Left renal cortex interstitium (tissue), 4 donors: ENCODE measurements at places on chromosomes 11 and 22.

- DNase-seq, result no peak
Observed at GRCh38 chr11:5364214-5364613, 12.9 kb downstream of the OR51B6 start.

GRCh38 chr11:71294846-71295600, 42.6 kb upstream of the SHANK2 start:
- no peak for DNase-seq

DNA sequence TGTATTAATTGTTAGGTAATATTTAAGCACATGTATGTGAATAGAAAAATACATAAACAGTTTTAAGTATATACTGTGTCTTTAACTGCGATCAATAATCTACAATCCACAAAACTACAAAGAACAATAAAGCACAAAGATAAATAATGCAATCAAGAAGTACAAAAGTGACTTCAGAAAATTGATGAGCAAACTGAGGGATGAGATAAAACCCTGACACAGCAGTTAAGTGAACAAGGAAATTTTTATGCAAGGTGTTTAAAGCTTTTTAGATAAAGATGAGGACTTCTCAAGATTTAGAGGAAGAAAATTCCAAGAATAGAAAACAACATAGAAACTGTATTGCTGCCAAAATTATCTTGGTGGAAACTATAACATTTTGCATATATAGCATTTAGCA, 58.4 kb upstream of the ANGPTL5 start:
- no peak for DNase-seq

- DNase-seq, result peak; percentile 19
Observed at GRCh38 chr11:114317787-114318137, 21.6 kb downstream of the NNMT start.

DNA sequence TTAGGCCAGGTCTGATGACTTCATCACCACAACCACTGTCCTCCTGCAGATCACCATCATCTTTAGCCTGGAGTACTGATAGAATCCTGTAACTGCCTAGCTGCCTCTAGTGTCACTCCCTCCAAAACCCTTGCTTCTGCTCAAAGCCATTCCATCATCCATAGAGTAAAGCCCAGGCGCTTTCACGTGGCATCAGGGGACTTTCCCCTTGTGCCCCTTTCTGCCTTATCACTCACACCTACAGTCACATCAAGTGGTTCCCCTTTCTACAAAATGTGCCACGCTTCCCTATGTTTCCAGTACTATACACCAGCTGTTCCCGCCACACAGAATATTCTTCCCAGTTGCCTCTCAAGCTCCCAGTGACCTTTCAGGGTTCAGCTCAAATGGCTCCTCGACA, 75.9 kb downstream of the MN1 start:
- no peak for DNase-seq

DNA sequence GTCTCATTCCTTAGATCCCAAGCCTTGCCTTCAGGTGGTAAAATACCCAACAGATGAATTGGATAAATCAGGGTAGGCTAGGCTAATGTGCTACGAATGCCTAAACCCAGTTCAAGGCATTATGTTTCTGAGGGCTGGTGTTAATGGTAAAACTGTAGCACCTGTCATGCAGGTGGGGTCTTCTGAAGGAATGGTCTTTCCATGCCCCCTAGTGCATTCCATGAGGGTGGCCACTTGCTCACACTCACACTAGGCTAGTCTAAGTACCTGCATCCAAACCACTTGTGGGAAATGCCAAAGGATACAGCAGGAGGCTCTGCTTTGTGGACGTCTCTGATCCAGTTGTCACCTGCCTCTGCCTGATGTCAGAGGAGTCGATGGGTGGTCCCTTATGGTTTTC, 24.2 kb upstream of the UCP3 start:
- DNase-seq, result no peak

- no peak for DNase-seq
Observed at GRCh38 chr11:121466063-121466794, 13.5 kb upstream of the SORL1-AS1 start.

- DNase-seq, result no peak
Observed at GRCh38 chr11:88301488-88302140, 35.9 kb downstream of the CTSC start.

DNA sequence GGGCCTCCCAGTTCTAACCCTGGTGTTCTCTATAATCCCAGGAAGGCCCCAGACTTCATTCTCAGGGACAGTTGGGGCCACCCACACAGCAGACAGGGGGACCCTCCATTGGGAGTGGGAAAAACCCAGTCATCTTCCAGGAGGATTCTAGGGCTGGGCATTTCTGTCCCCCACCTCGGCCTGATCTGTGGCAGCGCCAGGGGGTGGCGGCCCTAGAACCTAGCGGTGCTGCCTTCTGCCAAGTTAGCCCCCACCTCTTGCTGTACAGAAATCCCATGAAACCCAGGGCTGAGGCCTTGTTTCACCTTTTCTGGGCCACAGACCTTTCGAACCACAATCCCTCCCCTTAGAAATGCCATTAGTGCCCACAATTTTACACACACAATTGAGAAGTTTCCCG, 9.6 kb downstream of the CHST1 start:
- no peak for DNase-seq

- DNase-seq, result no peak
Observed at GRCh38 chr22:35215993-35216392, 41.3 kb upstream of the HMGXB4 start.

GRCh38 chr22:32100711-32101110, 57.6 kb downstream of the SLC5A1 start:
- no peak for DNase-seq

GRCh38 chr11:26204101-26204500, 127.8 kb upstream of the ANO3 start:
- DNase-seq, result no peak

DNA sequence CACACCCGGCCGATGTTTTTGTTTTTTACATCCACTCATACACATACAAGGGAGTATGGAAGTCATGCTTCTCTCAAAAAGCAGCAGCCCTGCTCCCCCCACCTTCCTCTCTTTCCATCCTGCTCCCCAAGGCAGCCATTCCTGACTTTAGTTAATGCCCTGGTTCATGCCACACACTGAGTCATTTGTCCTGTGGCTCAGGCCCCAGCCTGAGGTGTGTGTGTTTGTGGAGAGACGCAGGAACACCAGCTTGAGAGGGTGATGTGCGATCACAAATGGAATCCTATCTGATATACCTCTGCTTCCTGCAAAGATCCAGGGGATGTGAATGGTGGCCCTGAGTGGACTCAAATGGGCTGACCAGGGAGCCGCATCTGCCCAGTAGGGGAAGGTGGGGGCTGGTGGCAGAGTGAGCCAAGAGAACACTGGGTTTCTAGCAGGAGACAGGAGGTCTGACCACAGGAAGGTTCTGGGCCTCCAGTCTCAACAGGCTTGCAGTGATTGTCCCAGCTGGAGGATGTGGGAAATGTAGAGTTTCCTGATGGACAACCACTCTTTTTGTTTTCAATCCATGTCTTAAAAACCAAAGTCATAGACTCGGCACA, 86.7 kb downstream of the OSBP2 start:
- DNase-seq, result no peak

- DNase-seq, result no peak
Observed at GRCh38 chr11:86143087-86144030, 74.5 kb upstream of the PICALM start.
